ENCODE measurements at places on chromosomes 16 and 17. TPM values are rescaled to one million over a fixed set of nuclear protein-coding genes. Genes with fewer than 3 reads are reported as not detected.
A peak's percentile ranks its signal among the peaks of the same experiment; 100 is the strongest.

Gene HCRT
- not detected for total RNA-seq

Gene FAM20A
- total RNA-seq, result not detected

- DNase-seq, result peak; percentile 51
- H3K27me3 ChIP-seq, result peaks cover 25% of the 10 kb centered on the region
- H3K4me3 ChIP-seq, result no peak overlapping the region
- H3K27ac ChIP-seq, result no peak overlapping the region
Measured at GRCh38 chr16:85757341-85757822, 6.5 kb upstream of the C16orf74 start.

DNA sequence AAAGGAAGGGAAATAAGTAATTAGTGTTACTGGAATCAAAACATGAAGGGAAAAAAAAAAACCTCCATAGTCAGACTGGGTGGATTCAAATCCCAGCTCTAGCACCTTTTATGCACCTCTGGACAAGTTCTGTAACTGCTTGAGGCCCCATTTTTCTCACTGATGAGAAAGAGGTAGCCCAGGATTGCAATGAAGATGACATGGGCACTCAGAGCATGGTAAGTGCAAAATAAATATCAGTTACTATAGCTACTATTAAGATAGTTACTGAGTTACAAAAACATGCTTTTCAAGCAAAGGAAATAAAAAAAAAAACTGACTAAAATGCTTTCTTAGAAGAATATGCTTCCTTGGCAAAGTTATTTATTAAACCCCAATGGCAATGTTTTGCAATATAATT lies 58.8 kb downstream of the CEP95 start:
- no peak overlapping the region for H3K4me3 ChIP-seq
- H3K27ac ChIP-seq, result no peak overlapping the region
- DNase-seq, result no peak
- peaks cover 8% of the 10 kb centered on the region for H3K4me1 ChIP-seq
- no peaks in the 10 kb centered on the region for H3K27me3 ChIP-seq

GRCh38 chr17:29661213-29661612 lies 38.5 kb upstream of the CORO6 start:
- H3K27ac ChIP-seq, result peak overlapping the region; percentile 29
- H3K4me3 ChIP-seq, result no peak overlapping the region
- peaks cover 33% of the 10 kb centered on the region for H3K36me3 ChIP-seq

DNA sequence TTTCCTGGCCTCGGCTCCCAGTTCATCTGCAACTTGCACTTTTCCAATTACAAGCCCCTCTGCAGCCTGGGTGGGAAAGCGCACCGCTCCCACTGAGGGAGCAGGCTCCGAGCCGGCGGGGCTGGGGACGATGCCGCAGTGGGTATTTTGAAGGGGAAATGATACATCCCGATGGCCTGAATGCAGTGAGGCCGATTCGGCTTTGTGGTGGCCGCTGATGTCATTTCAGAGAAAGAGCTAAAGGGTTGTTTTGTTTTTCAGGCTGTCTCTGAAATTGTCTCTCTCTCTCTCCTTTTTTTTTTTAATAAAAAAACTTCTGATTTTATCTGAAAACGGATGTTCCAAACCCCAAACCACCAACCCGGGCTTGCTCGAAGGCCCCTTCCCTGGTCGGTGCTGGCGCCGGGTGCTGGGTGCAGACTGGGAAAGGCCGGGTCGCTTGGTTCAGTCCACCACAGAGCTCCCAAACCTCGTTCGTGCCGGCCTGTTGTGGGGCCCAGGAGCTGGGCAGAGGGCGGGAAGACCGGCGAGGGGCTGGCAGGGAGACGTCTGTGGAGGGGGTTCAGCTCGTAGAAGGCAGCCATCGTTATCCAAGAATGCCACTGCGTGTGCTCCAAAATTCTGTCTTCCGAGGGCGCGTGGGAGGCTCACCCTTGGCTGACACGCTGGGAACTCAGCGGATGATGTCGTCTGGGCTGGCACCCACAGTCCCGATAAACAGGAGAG lies 102.8 kb downstream of the FOXL1 start:
- no peak overlapping the region for H3K4me3 ChIP-seq
- no peaks in the 10 kb centered on the region for H3K36me3 ChIP-seq
- no peak for DNase-seq
- peaks cover 16% of the 10 kb centered on the region for H3K27me3 ChIP-seq
- no peaks in the 10 kb centered on the region for H3K4me1 ChIP-seq

- no peak overlapping the region for H3K4me3 ChIP-seq
- H3K36me3 ChIP-seq, result no peaks in the 10 kb centered on the region
- peaks cover 41% of the 10 kb centered on the region for H3K27me3 ChIP-seq
Measured at GRCh38 chr17:6325741-6326140, 109.2 kb downstream of the AIPL1 start.

DNA sequence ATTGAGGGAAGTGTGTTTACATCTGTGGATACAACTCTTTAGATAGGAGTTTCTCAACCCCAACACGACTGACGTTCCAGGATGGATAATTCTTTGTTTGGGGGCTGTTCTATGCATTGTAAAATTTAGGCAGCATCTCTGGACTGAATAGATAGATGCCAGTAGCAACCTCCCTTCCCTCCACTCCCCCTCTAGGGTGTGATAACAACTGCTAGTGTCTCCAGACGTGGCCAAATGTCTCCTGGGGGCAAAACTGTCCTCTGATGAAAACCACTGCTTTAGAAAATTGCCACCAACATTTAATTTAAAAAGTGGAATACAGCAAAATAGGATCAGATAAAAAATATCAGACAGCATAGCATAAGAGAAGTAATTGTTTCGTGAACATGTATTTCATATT lies 79.9 kb downstream of the HS3ST3A1 start:
- no peak overlapping the region for H3K27ac ChIP-seq
- no peak for DNase-seq
- H3K27me3 ChIP-seq, result peaks cover 4% of the 10 kb centered on the region
- no peak overlapping the region for H3K4me3 ChIP-seq

Data from activated CD4-positive, alpha-beta T cell treated with anti-CD3 and anti-CD28 coated beads for 36 hours (primary cell).